ENCODE measurements at places on chromosomes 4 and X.

GRCh38 chr4:1846580-1846979 lies 9.4 kb downstream of the LETM1 start:
- DNase-seq: no peak

- no peak for DNase-seq
Observed at GRCh38 chr4:11901089-11901488, 472.4 kb upstream of the HS3ST1 start.

DNA sequence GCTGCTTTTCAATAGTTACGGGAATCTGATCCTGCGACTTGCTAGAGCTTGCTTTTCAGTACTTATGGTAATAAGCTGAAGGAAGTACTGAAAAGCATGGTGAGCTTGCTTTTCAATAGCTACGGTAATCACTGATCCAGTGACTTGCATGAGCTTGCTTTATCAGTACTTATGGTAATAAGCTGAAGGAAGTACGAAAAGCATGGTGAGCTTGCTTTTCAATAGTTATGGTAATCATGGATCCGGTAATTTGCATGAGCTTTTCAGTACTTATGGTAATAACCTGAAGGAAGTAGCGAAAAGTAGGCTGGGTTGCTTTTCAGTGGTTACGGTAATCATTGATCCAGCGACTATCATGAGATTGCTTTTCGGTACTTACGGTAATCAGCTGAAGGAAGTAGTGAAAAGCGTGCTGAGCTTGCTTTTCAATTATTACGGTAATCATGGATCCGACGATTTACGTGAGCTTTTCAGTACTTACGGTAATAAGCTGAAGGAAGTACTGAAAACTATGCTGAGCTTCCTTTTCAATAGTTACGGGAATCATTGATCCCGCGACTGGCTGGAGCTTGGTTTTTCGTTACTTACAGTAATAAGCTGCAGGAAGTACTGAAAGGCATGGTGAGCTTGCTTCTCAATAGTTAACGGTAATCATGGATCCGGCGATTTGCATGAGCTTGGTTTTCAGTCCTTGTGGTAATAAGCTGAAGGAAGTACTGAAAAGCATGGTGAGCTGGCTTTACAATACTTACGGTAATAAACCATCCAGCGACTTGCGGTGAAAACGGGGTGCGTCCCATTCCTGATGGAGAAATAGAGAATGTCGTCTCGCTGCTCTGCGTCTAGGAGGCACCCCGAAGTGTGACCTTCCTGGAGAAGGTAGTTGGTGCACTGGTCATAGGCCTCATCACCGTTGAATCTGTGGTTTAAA lies 6.5 kb downstream of the CRLF2 start:
- DNase-seq: no peak

DNA sequence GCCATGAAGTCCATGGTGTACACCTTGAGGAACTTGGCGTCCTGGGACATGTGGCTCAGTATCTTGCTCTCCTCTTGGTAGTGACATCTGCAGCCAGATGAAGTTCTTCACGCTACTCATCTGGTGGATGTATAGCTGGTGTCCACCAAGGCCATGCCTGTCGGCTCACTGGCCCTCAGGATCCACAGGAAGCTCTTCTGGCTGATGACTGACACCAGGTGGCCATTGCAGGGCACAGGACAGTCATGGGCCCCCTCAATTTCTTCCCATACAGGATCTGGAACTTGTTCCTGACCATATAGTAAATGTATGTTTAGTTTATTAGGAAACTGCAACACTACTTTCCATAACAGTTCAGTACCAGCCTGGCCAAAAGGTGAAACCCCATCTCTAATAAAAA lies 10.3 kb upstream of the CLCN5 start:
- no peak for DNase-seq

- DNase-seq: no peak
Observed at GRCh38 chr4:814312-814850, 11.5 kb downstream of the CPLX1 start.

DNA sequence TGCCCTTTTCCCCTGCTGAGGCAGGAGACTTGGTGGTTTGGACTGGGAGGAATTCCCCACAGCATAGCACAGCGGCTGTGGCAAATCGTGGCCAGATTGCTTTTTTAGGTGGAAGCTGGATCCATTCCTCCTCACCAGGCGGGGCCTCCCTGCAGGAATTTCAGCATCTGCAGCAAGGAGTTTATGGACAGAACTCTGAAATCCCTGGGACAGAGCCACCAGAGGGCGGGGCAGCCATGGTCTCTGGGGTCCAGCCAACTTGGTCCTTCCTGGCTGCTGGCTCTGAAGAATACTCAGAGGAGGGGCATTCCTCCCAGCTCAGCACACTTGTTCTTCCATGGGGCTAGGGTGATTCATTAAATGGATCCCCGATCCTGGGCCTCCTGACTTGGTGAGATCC lies 794.3 kb downstream of the SH3BGRL start:
- no peak for DNase-seq

- DNase-seq: no peak
Observed at GRCh38 chr4:115664285-115664684, 550.9 kb upstream of the NDST4 start.

DNA sequence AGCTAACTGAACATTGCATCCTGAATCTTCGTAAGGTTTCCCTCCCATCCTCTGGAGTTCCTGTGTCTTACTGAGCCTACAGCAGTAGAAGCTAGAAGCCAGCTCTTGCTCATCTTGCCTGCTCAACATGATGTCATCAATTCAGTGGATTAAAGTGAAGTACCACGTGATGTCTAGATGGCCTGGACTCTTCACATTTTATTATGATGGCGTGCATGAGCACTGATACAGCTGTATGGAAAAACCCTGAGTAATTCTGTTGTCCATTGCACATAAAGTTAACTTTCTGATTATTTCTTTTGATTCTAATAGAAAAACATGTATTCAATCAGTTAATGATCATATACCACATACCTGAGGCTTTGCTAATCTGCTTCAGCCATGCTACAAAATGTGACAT lies 2387.7 kb upstream of the TENM3 start:
- no peak for DNase-seq

- DNase-seq: no peak
Observed at GRCh38 chr4:25157081-25157480, 3.2 kb downstream of the SEPSECS start.

DNA sequence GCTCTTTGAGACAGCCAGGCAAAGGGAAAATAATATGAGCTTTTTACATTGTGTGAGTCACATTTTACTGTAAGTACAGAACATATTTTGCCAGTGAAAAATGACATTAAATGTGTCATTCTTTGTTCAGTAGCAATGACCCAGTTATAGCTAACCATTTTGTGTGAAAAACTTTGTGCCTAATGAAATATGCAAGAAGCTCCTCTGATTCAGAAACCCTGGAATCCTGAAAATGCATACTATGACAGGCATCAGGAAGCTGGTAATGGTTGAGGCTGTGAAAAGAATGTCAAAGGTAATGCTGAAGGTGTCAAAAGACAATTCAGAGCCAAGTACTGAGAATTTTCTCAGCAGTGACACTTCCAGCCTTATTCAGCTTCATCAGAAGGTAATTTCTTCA lies 549.5 kb upstream of the SMIM31 start:
- DNase-seq: no peak

DNA sequence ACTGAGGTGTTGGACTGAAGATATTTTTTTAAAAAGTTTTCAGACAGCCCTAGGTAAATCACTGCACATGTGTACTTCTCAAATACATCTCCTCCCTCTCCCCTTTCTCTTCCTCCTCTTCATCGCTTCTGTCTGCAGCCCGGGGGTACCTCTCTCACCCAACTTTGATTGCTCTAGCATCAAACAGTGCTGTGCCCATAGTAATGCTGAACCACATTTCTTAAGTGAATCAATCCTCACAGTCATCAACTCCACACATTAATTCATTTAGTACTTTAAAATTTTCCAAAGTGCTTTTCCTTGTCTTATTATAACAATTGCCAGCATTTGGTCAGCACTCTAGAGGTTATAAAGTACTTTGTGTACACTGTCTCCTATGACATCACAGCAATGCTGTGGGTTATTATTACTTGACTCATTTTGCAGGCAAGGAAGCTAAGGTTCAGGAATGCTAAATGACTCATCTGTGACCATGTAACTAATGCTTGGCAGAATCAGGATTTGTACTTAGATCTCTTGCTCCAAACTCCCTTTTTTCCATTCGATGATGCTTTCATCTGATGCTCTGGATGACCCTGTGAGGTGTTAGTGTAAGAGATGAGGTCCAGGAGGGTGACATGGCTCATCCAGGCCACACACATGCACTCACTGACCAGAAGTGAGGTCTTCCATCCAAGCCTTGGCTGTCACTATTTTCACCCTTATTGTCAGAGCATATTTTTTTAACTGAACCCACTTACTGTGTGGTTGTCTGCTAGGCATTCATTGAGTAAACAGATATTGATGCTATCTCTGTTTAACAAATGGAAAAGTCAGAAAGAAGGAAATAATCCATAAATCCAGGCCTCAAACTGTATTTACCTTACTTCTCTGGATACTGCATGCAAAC lies 58.8 kb downstream of the RHOH start:
- no peak for DNase-seq

- DNase-seq: no peak
Observed at GRCh38 chr4:139789096-139789654, 123.6 kb downstream of the MGST2 start.

DNA sequence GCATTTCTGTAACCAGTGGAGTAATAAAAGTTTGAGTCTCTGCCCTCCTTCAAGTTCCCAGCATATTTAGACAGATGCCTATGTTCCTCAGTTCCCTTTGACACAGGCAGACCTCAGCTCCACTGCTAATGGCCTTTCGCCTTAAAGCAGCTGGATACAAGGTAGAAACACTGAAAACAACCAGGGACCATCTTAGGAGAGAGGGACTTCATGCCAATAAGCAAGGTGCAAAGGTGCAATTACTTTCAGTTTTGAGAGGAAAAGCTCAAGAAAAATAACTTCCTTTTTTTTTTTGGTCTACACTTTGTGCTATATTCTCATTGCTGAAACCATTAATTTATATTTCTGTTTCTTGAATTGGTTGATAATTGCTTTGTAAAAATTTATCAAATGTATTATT lies 781.9 kb upstream of the GALNTL6 start:
- no peak for DNase-seq

DNA sequence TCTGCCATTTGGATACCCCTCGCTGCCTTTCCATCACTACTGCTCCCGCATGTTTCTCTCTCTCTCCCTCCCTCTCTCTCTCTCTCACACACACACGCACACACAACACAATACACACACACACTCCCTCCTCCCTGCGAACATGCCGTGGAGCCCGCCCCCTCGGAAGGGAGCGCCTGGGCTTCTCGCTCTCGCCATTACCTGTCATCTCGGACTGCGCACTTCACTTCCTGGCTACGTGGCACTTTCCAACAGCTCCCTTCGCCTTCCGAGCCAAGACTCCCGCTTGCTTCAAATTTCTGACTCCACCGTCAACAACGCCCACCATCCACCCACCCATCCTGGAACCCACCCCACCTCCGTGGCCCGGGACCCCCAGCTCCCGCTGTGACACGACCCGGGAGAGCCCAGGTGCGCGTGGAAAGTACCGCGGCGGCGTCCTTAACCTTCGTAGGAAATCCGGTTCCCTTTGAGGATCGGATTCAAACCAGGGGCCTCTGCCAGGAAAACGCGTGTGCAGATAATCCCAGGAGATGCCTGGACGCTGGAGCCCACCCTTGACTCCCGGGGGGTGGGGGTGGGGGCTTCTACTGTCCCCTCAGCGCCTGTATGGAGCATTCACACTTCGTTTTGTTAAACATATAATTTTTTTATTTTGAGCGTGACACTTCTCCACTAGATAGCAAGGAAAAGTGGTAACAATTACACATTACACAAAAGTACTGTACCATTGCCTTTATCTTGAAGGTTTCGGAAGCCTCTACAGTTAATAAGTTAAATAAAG lies 12.5 kb downstream of the ARX start:
- no peak for DNase-seq

- no peak for DNase-seq
Observed at GRCh38 chr4:95637043-95637600, 88.3 kb upstream of the UNC5C start.

GRCh38 chrX:108468486-108468885 lies 28.8 kb downstream of the COL4A5 start:
- no peak for DNase-seq

DNA sequence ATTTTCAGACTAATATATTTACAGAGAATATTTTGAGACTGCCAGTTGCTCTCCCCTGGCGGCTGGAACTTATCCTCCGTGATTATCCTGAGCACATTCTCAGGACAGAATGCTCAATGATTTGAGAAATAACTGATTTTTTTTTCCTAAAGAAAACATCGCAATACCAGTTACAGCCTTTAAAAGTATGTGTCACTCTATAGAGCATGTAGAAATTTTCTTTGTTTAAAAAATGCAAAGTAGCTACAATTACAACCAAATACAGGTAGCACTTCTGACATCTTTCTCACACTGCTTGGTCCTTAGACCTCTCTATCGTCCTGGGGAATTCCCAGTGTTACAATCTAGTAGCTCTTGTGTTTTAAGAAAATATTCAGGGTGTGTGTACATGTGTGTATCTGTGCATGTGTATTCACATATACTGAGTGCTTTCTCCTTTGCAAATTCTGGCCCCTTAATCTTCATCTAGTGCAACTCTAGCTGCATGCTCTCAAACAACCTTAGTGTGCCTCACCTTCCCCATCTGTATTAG lies 13.8 kb downstream of the APBB2 start:
- DNase-seq: no peak

DNA sequence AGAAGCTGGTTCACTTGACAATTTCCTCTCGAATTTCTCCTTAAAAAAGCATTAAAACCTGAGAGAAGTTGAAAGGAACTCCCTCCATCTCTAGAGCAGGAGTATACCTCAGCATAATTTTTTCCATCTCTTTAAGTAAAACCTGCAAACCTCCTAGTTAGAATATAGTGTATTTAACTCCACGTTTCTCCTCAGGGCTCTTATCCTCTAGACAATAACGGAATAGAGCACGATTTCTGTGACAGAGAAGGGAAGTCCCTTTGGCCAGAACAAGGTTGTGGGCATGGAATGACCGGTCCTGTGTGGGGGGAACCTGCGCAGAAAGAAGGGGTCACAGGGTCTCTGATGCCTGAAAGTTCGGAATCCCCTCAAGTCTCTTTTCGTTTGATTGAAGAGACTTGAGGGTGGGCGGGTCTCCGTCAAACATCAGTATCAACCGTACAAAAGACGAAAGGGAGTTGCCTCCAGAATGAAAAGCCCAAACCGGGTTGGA lies 697 bp downstream of the ZNF280C start:
- DNase-seq: no peak

- DNase-seq: no peak
Observed at GRCh38 chrX:56268888-56269287, 36.7 kb downstream of the KLF8 start.

DNA sequence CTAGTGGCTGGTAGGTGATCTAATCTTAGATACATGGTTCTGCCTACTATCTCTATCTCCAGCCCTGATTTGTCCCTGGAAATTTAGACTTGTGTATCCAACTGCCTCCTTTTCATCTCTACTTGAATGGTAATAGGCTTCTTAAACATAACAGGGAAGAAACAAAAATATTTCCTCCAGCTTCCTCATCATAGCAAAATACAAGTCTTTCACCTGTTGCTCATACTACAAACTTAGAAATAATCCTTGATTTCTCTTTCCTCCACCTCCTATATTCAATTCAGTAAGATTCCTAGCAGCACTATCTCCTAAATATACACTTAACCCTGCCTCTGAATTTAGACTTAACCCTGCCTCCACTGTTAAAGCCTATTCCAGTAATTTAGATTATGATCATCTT lies 373.3 kb upstream of the ACTRT1 start:
- no peak for DNase-seq
